Astrocyte (in vitro differentiated cells and primary cell): ENCODE measurements at places on chromosomes 2 and 18.

- DNase-seq, result no peak
- no peaks in the 10 kb centered on the region for H3K4me1 ChIP-seq
- no peaks in the 10 kb centered on the region for H3K36me3 ChIP-seq
- no peak overlapping the region for H3K4me3 ChIP-seq
- no peak overlapping the region for H3K27ac ChIP-seq
Measured at GRCh38 chr2:119508756-119509155, 15.5 kb downstream of the SCTR start.

- no peak overlapping the region for H3K27ac ChIP-seq
- H3K27me3 ChIP-seq, result no peaks in the 10 kb centered on the region
- no peaks in the 10 kb centered on the region for H3K4me1 ChIP-seq
Measured at GRCh38 chr18:41719808-41720207, 235.2 kb upstream of the PIK3C3 start.

DNA sequence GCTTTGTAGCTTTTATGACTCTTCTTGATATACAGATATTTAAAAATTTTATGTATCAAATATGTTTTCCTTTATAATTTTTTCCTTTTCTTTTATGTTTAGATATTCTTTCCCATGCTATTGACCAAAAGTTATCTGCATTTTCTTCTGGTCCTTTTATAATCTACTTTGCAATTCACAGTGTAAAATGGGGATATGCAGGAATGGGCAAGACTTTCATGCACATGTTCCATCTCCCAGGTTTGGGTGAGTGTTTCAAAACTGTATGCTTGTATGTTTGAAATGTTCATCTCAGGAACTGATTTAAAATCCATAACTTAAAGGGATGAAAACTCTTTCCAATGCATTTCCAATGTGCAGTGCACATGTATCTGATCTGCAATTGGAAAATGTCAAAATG lies 199.9 kb downstream of the MEIS1 start:
- no peak overlapping the region for H3K4me3 ChIP-seq
- H3K4me1 ChIP-seq, result no peaks in the 10 kb centered on the region
- DNase-seq, result no peak

DNA sequence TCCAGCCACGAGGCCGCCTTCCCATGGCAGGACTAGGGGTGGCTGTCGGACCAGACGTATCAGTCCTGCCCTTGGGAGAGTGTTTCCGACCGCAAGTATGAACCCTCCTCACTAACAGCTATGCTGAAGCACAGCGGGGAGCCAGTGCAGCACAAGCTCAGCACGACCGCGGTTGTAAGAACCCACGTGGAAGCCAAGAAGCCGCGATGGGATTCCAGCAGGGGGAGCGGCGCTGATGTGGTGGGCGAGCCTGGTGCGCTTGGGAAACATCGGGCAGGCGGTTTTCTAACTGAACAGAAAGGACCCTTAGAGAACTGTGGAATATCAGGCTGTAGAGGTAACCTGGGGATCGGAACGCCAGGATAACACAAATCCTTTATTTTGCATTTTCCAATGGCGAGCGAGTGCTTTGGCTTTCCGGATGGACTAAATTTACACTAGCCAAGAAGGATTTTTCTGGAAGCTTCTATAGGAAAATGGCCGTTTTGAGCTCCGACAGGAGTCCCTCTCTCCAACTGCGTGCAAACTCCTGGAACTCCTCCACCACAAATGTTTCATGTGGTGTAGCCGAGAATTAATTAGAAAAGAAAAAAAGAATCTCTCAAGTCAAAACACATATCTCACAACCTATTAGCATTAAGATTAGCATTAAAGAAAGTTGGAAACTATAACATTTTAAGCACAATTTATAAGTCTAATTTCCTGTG lies 132.0 kb upstream of the MYCN start:
- no peaks in the 10 kb centered on the region for H3K4me1 ChIP-seq
- no peak overlapping the region for H3K27ac ChIP-seq
- no peaks in the 10 kb centered on the region for H3K27me3 ChIP-seq
- H3K4me3 ChIP-seq, result no peak overlapping the region

GRCh38 chr2:74474899-74475298 lies 2.4 kb upstream of the MRPL53 start:
- H3K27me3 ChIP-seq, result no peaks in the 10 kb centered on the region
- no peak overlapping the region for H3K27ac ChIP-seq
- peaks cover 15% of the 10 kb centered on the region for H3K4me1 ChIP-seq
- H3K36me3 ChIP-seq, result peaks cover 10% of the 10 kb centered on the region
- no peak overlapping the region for H3K4me3 ChIP-seq

DNA sequence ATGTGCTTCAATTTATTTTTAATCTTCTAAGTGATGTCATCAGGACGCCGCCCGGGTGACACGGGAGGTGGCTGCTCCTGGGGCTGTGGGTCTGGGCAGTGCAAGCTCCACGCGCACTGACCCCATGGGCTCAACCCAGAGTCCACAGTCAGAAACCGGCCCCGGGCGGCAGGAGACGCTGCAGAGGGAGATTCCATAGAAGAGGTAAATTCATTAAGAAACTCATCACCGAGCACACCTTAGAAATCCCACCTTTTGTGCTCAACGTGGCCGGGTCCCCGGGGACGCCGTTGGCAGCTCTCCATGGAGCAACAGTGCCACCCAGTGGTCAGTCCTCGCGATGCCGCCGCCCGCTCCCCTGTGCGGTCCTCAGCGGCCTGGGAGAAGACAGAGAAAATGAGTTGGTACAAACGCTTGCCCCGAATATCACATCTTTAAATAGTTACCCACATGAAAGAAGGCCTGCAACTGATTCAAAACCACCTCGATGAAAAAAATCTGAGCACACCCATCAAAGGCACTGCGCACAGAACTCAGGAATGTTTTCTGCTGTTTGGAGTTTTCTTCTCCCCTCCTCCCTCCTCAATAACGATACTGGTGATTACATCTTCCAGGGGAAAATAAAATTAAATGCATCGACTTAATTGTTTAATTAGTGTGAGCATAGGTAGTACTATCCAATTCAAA lies 92.6 kb downstream of the CMPK2 start:
- peaks cover 3% of the 10 kb centered on the region for H3K4me1 ChIP-seq
- H3K27me3 ChIP-seq, result no peaks in the 10 kb centered on the region
- H3K27ac ChIP-seq, result no peak overlapping the region
- peak; percentile 2 for DNase-seq

DNA sequence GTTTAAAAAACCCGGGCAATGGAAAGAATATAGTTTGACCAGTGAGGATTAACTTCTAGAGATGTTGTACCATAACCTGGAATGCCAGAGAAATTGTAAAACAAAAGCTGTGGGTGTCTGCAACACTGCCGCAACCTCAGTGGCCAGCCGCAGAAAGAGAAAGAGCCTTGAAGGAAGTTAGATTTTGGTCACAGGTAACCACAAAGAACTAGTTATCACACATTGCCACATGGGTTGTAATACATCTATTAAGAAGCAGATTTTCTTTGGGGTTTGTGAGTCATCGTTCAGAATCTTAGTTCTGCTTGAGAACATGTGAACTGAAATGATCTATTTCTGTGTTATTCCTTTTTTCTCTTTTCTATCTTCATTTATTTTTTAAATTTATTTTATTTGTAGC lies 222.9 kb upstream of the AGAP1 start:
- no peaks in the 10 kb centered on the region for H3K36me3 ChIP-seq
- H3K4me3 ChIP-seq, result no peak overlapping the region
- H3K4me1 ChIP-seq, result peaks cover 19% of the 10 kb centered on the region
- peaks cover 10% of the 10 kb centered on the region for H3K27me3 ChIP-seq
- no peak overlapping the region for H3K27ac ChIP-seq

DNA sequence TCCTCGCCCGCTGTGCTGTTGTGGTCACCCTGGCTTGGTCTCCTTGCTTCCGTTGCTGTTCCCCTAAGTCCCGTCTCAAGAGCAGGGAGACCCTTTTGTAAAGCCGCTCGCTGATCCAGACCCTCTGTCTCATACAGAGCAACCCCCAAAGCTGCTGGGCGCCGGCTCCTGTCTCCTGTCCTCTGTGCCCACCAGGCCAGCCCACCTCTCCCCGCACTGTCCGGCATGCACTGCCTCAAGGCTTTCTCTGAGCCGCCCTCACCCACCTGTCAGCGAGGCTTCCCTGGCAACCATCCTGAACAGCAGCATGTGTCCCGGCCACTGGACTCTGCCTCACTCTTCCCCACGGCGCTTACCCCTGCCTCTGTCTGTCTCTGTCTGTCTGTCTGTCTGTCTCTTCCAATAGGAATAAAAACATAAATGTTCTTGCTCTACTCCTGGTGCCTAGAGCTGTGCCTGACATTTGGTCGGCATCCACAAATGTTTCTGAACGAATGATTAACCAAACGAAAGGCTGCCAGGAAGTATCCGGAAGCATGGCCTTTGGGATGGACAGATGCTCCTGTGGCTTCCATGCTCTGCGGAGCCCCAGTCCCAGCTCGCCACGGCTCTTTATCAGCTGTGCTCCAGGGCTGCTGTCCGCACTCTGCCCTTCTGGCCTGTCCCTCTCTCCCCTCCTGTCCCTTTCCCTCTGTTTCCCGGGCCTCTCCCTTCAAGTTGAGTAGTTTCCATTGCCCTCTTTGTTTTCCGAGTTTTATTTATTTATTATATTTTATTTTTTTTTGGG lies 7.8 kb downstream of the COLEC11 start:
- no peaks in the 10 kb centered on the region for H3K4me1 ChIP-seq
- DNase-seq, result no peak
- no peaks in the 10 kb centered on the region for H3K36me3 ChIP-seq
- H3K27ac ChIP-seq, result no peak overlapping the region
- H3K4me3 ChIP-seq, result no peak overlapping the region

- H3K4me3 ChIP-seq, result peak within 1 kb of the TSS; percentile 93
- H3K27me3 ChIP-seq, result no peaks in the 10 kb centered on the region
Measured at GRCh38 chr2:216695401-216695821, at the start of gene IGFBP5. Gene IGFBP5, minus strand, starts transcription at chr2:216695549. Its CDS starts 774 bp downstream, at chr2:216694775.

- H3K4me1 ChIP-seq, result peaks cover 25% of the 10 kb centered on the region
- no peak for DNase-seq
- H3K36me3 ChIP-seq, result no peaks in the 10 kb centered on the region
- no peak overlapping the region for H3K4me3 ChIP-seq
- no peaks in the 10 kb centered on the region for H3K27me3 ChIP-seq
Measured at GRCh38 chr2:120257522-120257921, 4.9 kb downstream of the RALB start.

DNA sequence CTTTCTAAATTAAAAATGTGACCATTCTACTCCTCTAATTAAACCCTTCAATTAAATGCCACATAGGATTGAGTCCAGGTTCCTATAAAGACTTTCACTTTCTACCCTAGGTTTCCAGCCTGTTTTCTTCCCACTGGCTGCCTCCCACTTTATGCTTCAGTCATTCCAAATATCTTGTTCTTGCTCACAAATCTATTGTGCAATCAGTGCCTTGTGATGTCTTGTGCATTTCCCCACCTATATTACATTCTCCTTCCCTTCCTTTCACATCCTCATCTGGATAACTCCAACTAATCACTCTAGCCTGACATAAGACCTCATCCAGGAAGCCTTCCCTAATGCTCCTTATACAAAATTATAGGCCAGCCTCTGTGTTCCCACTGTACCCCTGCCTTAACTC lies 281.7 kb upstream of the LRATD1 start:
- H3K27me3 ChIP-seq, result no peaks in the 10 kb centered on the region
- no peak overlapping the region for H3K27ac ChIP-seq
- H3K36me3 ChIP-seq, result no peaks in the 10 kb centered on the region

- H3K4me3 ChIP-seq, result no peak overlapping the region
- no peak for DNase-seq
- H3K27ac ChIP-seq, result no peak overlapping the region
- H3K4me1 ChIP-seq, result peaks cover 9% of the 10 kb centered on the region
- H3K27me3 ChIP-seq, result no peaks in the 10 kb centered on the region
- H3K36me3 ChIP-seq, result no peaks in the 10 kb centered on the region
Measured at GRCh38 chr2:241855888-241856422, 2.7 kb downstream of the PDCD1 start.

- DNase-seq, result no peak
- no peak overlapping the region for H3K4me3 ChIP-seq
- H3K36me3 ChIP-seq, result no peaks in the 10 kb centered on the region
- no peak overlapping the region for H3K27ac ChIP-seq
- peaks cover 21% of the 10 kb centered on the region for H3K27me3 ChIP-seq
- H3K4me1 ChIP-seq, result no peaks in the 10 kb centered on the region
Measured at GRCh38 chr18:62611453-62612288, 88.8 kb downstream of the ZCCHC2 start.

DNA sequence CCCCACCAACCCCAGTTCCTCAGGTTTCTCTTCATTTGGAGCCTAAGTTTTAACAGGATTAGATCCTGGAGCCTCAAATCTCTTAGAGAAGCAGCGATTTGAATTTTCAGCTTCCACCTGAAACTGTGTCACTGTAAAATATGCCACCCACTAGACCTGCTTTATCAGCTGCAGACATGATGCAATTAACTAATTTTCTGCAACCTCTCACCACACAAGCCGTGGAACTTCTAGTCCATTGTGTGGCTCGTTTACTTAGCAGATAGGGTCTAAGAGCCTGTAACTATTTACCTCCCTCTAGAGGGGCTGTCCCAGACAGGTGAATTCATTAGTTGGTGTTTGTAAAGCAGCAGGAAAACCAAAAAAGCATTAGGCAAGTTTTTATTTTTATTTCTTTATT lies 31.6 kb upstream of the FZD5 start:
- no peak overlapping the region for H3K27ac ChIP-seq
- H3K36me3 ChIP-seq, result no peaks in the 10 kb centered on the region
- no peaks in the 10 kb centered on the region for H3K27me3 ChIP-seq
- no peak for DNase-seq
- H3K4me1 ChIP-seq, result peaks cover 5% of the 10 kb centered on the region

DNA sequence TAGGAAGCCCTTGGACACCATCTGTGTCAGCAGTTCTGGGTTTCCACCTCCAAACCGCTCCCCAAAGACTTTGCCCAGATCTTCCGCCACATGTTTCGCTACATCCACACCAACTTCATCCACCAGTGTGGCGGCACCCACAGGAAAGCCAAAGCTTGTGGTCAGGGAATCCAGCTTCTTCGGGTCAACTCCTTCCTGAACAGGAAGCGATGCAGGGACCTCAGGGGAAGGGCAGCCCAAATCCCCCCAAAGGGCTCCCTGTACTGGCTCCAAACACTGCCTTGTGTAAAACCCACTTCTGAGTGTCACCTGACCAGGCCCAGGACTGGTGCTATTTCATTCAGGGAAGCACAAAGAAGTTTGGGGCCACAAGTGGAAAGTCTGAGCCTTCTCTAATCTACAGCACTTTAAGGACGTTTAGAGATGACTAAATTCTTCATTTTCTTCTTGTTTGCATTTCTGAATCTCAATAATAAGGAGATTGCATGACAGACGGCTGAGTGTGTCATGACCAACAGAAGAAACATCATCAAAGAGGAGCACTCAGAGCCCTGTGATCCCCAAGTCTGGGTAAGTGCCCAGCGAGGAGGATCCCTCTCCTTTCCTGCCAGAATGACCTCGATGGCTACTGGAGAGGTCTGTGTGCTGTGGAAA lies 20.8 kb downstream of the GAREM2 start:
- no peak overlapping the region for H3K27ac ChIP-seq
- H3K4me3 ChIP-seq, result no peak overlapping the region
- H3K4me1 ChIP-seq, result no peaks in the 10 kb centered on the region
- H3K36me3 ChIP-seq, result peaks cover 52% of the 10 kb centered on the region
- no peaks in the 10 kb centered on the region for H3K27me3 ChIP-seq

DNA sequence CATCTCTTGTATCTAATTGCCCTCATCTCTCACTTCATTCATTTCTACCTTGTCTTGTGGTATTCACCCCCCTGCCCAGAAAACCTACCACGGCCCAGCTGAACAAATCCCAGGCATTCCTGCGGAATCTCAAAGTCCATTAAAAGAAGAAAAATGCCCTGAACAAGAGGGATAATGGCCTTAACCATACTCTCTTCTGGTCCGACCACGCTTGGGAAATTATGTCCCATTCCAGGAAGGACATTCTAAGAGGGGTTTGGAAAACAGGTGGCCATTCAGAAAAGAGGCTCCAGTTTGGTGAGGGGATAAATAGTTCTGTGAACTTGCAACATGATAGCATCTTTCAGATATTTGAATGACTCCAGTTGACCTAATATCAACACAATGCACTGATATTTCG lies 349.9 kb upstream of the ZNF521 start:
- H3K36me3 ChIP-seq, result no peaks in the 10 kb centered on the region
- H3K4me1 ChIP-seq, result no peaks in the 10 kb centered on the region
- H3K4me3 ChIP-seq, result no peak overlapping the region
- H3K27me3 ChIP-seq, result no peaks in the 10 kb centered on the region
- no peak overlapping the region for H3K27ac ChIP-seq
